CD8-positive, alpha-beta T cell (primary cell): ENCODE measurements at places on chromosomes 5 and 9. TPM values are rescaled to one million over a fixed set of nuclear protein-coding genes. Genes with fewer than 3 reads are reported as not detected.

The GPR21 gene
- not detected for total RNA-seq

The DPYSL3 gene
- not detected for total RNA-seq

The CCDC69 gene
- 98.5 TPM for total RNA-seq

The SPINK4 gene
- total RNA-seq: not detected

The PCDHB10 gene
- not detected for total RNA-seq

The ANKRD33B gene
- total RNA-seq: 1.4 TPM

The FBXW5 gene
- 39.5 TPM for total RNA-seq

The DMRT3 gene
- total RNA-seq: not detected

The OR1J2 gene
- total RNA-seq: not detected

The BNC2 gene
- 0.14 TPM for total RNA-seq

The SPINK6 gene
- not detected for total RNA-seq

The TTLL11 gene
- 1.00 TPM for total RNA-seq

The LECT2 gene
- total RNA-seq: not detected

The PTPRD gene
- not detected for total RNA-seq

DNA sequence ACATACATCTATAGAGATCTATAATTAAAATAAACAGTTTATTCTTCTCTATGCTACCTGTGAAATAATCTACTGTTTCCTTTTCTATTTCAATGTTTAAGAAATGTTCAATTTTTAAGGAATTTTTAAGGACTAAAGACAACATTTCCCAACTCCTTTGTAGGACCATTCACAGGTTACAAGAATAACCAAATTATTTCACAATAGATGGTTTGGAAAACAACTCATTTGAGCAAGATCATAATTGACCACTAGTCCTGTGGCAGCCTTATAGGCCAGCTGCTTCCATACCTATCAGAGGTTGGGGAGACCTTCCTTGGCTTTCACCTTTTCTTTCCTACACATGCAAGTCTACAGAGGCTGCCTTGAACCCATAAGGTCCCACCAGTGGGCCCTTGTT is 193.7 kb downstream of the TTC39B start:
- no peak for DNase-seq

DNA sequence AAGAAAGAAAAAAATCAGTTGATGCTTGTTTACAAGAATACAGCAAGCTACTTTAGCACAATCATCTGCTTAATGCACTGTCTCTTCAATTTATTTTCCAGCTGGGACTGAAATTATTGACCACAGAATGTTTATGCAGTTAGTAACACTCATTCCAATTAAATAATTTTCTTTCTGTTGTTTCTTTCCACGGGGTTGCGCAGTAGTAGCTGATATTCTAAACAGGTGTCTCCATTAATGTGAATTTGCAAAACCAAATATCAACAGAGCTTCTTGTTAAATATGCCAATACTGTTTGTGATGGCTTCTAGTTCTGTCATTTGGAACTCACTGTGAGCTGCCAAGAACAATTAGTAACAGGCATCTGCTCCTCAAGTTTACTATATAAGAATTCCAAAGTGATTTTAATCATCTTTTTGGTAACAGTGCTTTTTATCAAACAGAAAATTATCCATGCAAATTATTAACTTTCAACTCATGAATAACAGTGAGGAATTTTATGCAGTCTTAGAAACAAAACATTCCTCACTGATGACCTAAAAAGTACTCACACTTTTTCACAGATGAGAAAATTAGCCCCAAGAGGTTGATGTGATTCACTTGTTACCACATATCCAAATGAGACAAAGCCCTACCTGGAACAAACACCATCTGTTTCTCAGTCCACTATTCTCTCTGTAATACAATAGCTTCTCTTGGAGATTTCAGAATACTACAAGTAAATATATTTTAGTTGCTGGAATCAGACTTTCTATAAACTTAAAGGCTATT is 567.6 kb upstream of the RGMB start:
- no peak for DNase-seq

DNA sequence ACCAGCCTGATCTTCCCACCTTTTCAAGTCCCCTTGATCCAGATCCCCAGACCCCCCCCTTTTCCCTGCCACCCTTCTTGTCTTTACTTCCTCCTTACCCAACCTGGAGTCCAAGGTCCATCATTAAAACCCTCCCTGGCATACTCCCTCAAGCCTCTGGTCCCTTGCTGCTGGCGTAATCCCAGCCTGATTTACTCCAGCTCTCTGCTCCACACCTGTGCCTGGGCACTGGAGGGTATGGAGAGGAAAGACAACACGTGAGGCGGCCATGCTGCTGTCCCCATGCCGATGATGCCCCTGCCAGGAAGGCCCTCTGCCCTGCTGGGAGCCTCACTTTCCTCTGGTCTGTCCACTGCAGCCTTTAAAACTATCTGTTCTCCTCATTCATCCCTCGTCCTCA is 5.1 kb downstream of the B4GALT7 start:
- no peak for DNase-seq

GRCh38 chr9:113158446-113158845 is 7.6 kb downstream of the SLC31A2 start:
- no peak for DNase-seq

DNA sequence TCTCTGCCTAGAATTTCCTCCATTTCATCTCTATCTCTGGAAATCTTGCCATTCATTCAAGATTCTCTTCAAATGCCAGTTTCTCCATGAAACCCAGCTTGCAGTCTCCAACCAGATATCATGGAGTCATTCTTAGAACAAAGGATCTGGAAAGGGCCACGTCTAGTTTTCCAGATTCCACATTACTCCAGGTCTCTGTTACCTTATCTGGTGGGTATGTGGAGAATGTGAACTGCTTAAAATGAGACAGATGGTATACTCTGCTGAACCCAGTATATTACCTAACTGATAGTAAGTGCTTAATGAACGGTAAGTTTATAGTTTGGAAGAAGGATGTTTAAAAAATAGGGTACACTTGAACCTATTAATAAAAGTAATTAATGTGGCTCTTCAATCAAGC is 52.3 kb upstream of the ZSWIM6 start:
- no peak for DNase-seq

GRCh38 chr5:66329078-66329477 is 185.0 kb downstream of the SREK1 start:
- no peak for DNase-seq

DNA sequence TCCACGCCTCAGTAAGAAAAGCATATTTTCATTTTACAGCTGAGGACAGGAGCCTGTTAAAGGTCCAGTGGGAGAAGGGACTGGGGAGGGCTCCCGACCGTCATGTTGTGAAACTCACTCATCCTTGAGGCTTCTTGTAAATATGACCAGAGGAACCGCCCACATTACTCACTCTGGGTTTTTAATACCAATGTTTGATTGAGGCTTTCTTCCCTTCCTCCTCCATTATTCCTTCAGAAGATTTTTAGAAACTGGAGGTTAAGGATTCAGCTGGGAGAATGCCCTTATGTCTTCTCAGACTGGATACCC is 61.4 kb upstream of the GLRX start:
- DNase-seq: no peak

GRCh38 chr5:10329820-10330481 is 22.2 kb upstream of the CMBL start:
- DNase-seq: no peak

DNA sequence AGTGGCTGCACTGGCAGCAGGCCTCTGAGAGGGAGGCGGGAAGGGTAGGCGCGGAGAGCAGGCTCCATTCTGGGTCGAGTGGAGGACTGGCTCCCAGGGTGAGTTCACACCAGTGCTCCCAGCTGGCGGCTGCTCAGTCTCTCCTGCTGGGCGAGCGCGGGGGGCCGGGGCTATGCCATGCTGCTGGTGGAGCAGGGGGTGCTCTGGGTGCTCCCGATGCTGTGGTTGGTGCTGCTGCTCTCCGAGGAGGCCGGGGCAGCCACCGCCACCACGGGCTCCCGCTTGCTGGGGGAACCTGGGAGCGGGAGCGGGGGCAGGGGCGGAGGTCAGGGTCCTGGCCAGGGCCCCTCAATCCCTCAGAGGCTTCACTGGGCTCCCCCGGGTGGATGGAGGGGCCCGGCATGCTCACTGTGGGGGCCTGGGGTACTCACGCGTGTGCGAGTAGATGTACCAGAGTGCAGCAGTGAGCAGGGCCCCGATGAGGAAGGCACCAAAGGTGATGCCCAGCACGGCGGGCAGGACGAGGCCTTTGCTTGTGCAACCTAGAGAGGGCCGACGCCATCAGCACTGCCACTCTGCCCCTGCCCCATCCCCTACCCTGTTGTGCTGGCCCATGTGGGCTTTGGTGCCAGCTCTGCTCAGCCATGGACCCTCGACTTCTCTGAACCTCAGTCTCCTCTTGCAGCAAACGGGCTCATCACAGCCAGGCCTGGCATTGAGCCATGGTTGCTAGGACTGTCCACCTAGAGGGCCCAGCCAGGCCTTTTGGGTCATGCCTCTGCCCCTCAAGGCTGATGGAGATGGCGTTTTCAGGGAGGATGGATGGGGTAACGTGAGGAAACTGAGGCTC is 13.1 kb downstream of the FPGS start:
- DNase-seq: no peak

DNA sequence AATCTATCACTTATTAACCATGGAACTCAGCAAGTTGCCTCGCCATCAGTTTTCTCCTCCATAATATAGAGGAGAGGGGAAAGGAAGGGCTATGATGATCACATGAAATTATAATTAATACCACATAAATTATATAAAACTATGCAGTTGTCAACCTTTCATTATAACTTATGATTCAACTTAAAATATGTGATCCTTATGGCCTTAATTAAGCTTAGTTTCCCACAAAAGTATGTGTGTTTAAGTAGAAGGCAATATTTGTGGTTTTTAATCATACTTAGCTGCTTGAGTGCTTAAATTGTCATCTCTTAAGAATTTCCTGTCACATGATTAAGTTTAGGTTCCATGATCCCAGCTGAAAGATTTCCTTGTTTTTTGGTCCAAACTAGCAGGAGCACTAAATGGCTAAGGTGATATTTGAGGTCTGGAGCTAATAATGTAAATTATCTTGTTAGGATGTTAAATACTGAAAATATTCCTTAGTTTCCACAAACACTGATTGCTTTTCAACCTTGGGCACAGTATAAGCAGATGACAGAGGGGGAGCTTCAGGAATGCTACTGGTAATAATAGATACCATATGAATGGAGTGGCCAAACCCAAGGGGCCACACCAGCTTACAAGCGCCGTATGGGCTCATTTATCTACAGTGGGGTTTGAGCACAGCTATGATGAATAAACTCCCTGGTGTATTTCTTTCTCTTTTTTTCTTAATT is 26.4 kb upstream of the F2R start:
- no peak for DNase-seq

DNA sequence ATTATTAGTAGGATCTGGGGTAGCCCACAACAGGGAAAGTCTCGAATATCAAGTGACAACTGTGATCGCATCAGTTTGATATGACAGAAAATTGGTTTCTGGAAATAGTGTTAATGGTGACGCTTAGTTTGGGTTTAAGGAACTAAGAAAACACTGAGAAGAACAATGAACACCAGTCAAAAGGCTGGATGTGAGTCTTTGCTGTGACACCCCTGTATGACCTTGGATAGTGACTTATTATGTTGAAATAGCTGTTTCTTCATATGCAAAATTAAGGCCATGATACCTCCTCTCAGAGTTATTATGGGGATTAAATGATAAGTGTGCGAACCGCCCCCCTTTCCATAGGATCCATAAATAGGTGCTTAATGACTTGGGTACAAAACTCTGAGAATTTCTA is 926 bp downstream of the DNAJC25 start:
- no peak for DNase-seq

DNA sequence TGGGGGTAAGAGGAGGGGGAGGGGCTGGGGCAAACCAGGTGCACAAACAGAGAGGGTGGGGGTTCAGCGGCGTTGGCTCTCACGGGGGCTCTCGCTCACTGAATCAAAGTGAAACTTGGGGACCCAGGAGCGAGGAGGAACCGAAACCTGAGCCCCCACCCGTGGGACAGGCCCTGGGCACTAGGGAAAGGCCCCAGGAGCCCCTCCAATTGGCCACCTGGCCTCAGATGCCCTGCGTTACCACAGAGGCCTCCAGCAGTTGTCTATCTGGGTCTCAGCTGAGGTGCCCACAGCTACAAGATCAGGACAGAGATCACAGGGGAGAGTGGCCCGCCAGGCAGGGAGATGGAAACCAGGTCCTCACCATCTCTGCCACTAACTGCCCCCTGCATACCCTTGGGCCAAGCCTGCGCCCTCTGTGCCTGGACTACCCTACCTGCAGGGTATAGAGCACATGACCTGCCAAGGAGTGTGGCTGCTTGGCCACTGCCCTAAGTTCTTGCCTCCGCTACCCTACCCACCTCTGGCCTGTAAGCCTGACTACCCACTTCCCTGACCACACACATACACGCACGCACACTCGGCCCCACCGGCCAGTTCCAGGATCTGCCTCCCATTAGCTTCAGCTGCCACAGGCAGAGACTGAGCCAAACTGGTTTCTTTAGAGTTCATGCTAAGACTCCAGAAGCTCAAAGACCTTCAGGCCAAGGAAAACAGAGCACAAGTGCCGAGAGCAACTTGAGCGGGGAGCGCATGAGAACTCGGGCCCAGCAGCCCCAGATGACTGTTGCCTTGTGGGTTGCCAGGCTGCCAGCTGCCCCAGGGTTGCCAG is 39.9 kb downstream of the PAX5 start:
- no peak for DNase-seq

DNA sequence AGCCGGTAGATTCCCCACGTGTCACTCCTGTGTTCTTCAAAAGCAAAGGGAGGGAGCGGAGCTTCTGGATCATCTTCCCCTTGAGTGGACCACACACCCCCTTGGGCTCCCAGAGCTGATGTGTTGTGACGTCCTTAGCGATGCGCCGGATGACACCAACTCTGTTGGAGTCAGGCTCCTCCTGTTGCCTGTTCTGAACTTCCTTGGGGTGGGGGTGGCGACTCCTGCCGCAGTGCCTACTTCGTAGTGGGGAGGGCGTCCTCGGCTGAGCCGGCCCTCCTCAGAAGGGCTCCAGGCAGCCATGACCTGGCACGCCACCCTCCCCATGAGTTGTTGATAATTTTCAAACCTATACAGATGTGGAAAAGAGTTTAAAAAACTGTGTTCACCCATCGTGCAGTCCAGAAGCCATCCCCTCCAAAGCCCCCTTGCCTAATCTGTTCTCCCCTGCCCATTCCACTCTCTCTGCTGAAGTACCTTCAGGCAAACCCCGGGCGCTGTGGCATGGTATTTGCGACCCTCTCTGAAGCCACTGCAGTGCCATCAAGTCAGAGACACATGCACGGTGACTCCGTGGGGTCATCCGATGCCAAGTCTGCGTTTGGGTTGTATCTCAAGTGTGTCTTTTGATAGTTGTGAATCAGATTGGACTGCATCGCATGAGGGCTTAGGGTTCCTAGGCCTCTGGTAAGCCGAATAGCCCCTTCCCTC is 16.7 kb downstream of the EXOC3 start:
- DNase-seq: no peak

DNA sequence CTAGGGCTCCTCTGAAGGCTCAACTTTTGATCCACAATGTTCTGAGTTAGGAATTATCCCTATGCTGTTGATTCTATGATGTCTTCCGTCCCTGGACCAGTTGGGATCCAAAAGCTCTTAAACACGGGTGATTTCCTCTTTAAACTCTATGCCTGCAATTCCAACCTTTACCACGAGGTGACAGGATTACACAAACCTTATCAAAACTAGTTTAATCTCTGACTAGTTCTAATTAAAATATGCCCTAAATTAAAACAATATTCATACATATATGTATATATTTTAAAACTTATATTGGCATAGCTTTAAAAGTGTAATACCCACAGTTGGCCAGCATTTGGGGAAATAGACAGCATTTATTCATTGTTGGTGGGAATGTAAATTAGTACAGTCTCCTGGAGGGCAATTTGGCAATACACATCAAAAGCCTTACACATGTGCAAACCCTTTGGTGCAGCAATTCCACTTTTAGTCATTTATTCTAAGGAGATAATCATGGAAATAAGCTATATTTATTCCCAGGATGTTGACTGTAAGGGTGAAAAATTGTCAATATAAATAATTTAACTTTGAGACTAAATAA is 51.6 kb upstream of the PHYKPL start:
- no peak for DNase-seq
